ENCODE measurements at places on chromosomes 7 and 10.

- no peak for DNase-seq
Observed at GRCh38 chr7:129780257-129780973, 168.9 kb downstream of the NRF1 start.

DNA sequence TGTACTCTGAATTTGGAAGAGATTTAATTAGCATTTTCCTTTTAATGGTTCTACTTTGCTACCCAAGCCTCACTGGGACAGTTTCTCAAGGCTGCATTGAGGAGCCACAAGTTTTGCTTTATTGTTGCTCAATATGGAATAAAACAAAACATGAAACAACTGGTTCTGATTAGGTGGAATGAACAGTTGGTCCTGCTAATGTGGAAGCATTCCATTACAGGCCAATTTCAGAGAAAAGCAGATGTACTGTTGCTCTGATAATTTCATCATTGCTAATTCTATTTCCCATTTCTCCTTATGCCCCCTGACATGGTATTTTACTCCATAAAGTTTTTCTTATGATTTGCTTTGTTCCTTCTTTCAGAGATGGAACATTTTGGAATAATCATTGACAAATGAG, 66.0 kb upstream of the PAPSS2 start:
- DNase-seq = no peak

- no peak for DNase-seq
Observed at GRCh38 chr7:18144166-18144565, 116.5 kb upstream of the PRPS1L1 start.

DNA sequence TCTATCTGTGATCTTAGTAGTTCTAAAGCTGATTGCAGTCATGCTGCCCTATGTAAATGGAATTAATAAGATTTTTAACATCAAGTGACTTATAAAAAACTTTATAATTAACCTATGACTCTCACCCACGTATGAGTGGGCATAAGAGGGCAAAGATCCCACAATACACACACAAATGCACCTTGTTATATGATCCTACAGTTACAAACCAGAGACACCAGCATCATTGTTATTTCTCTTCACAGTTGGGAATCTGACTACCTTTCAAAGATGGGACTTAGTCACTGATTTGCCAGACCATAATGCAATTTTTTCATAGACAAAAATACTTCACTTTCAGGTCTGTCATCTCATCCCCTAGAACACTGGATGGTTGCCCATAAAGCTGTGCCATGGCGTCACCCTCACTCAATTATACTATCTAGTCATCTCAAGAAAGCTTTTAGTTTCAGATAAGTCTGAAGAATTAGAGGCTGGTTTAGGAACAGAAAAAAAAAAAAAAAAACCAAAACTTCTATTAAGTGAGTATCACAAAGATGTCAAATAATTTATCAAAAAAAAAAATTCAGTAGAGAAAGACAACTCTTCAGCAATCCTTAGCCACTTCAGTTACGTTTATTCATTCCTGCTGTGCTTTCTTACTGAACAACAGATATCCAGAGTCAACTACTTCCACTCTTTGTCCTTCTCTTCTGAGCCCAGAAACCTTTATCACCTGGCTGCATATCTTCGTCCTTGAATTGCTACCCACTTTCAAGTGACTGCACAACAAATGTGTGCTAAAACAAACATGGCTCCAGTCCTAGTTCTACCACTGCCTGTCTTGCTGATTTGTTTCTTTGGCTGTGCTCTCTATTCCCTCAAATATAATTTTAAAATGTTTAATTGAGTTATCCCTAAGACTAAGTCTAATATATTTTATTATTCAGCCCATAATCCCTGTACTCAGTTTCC, 175.0 kb upstream of the CHRM2 start:
- DNase-seq = no peak

- DNase-seq = peak; percentile 72
Observed at GRCh38 chr10:104328896-104329710, 9.2 kb downstream of the ITPRIP start.

DNA sequence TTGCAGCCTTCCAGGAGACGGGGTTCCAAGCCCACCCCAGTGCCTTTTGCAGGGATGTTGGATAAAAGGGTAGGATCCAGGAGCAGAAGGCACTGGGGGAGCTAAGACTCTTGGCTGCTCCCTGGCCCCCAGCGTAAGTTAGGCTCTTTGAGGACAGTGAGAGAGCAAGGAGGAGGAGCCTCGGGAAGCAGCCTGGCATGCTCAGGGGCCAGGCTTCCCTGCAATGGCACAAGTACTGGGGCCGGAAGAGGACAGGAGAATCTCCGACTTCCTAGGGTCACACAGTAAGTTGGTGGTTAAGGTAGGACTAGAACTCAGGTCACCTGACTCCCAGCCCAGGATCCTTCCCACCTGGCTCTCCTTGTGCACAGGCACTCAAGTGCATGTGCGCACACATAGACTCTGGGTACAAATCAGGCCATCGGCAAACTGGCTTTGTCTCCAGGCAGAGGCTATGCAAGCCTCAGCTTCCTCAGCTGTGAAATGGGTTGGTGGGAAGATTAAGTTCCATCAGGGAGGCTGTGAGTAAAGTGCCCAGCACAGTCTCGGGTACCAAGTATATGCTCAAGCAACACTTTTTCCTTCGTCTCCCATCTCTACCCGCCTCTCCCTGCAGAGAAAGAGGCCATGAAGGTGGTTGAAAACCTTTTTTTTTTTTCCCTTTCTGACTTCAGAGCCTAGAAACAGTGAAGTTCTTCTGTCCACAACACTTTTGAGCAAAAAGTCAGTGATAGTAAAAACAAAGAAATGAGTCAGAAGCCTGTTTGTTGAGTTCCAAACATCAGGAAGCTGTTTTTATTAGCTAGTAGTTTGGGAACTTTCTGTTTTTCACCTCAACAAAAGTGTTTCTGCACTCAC, 79.1 kb downstream of the NEURL1 start:
- no peak for DNase-seq

GRCh38 chr7:106344211-106344610, 59.4 kb upstream of the NAMPT start:
- no peak for DNase-seq

DNA sequence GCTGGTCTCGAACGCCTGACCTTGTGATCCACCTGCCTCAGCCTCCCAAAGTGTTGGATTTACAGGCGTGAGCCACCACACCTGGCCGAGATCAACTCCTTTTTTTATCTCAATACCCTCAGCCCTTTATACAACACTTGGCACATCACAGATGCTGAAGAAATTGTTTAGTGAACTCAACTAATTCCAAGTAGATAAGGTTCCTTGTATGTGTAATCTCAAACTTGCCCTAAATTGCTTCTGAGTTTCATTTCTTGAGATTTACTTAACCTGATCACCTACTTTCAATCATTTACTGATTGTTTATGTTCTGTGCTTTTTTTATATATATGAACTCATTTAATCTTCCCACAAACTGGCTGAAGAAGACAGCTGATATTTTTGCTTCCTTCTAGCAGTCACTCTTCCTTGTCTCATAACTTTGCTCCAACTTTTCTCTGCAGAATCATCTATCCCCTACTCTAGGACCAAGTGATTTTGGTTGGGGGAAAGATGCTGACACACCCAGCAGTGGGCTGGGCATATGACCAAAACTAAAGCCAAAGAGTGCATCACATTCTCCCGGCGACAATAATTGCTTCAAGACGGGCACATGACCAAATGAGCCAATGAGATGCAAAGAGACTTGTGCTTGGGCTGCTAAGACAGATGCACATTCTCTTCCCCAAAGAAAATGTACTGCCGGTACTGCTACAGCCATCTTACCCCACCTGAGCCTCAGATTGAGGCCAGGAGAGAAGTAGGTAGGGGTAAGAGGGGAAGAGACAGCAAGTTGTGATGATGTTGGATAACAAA, 40.3 kb upstream of the ARID5B start:
- DNase-seq = no peak

DNA sequence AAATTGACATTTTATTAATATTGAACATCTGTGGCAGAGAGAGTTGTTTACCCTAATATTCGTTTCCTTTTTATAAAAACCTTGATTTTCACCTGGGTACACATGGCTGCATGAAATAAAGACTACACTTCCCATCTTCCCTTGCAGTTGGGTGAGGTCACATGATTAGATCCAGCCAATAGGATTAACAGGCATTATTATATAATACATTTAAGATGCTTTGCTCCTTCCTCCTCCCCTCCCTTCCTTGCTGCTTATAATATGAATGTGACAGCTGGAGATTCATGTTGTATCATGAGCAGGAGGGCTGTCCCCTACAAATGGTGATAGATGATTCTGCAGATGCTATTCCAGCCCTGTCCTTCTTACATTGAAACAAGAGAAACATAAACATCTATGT, 146.6 kb downstream of the SH2D4B start:
- DNase-seq = no peak

DNA sequence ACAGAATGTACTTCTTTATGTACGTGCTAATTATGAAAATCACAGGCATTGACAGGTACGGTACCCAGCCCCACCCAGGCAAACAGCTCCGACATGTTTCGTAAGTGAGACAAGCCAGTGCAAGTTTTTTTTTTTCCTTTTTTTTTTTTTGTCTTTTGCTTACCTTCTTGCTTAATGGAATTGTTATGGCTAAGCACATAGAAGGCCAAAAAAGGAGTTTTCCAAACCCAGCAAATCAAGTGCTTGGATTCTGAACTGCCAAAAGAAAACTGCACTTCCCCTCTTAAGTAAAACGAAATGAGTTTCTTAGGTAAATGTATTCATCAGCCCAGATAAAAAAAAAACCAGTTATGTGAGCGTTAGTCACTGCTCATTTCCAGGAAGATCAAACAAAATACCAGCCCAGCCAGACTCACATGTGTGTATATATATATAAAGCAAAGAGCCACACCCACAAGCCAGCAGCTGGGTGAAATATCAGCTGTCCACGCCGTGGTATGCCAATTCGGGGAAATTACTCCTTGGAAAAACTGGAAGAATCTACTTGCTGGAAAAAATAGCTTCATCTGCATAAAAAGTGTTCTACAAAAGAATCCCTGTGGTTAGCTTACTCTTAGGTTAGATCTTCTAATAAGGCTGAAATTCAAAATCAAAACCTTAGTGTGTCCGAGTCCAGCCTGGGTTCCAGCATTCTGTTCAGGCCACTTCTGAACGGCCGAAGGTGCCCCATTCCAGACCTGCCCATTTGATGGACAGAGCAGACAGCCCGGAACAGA, 8.0 kb downstream of the KLF6 start:
- DNase-seq = peak; percentile 84

GRCh38 chr7:128407751-128408708, 1.8 kb downstream of the IMPDH1 start:
- peak; percentile 32 for DNase-seq

DNA sequence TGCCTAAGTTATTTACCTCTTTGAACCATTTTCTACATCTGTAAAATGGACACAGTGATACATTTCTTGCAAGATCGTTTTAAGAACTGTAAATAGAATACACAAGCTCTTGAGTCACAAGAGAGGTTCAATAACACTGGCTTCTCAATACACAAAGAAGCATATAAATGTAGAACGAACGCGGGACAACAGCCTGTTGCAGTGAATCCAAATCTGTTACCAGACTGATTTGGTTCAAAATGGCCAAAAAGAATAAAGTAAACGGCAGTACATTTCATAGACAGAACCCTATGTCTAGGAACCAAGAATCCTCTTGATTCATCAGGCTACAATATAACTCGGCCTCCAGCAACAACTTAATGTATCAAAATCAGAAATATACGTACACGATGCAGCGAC, 701 bp downstream of the MTPAP start:
- no peak for DNase-seq

DNA sequence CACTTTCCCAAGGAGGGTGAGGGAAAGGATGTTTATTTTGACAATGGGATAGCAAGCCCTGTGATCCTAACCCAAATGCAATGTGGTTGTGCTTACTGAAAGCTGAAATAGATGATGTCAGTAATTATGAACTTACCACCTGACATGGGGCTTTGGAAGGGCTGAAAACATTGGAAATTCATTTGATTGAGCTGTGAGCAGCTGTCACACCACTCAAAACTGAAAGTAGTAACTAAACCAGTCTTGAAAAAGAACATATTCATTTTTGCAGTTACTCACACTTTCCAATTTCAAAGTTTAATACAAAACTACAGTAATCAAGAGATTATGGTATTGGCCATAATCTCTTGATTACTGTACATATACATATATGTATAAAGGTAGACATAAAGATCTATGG, 155.5 kb upstream of the HPS1 start:
- DNase-seq = no peak

DNA sequence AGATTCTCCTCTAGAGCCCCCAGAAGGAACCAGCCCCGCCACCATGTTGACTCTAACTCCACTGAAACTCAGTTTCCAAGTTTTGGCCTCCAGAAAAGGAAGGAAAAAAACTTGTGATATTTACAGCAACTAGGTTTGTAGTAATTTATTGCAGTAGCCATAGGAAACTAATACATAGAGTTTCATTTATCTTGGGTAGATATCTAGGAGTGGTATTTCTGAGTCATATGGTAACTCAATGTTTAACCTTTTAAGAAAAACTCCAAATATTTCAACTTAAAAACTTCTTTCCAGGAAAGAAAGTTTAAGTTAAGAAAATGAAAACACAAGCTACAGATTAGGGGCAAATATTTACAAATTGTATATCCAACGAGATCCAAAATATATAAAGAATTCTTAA, 576.7 kb downstream of the KCNMA1 start:
- DNase-seq = no peak

- no peak for DNase-seq
Observed at GRCh38 chr10:11510736-11511135, 100.7 kb downstream of the USP6NL start.

DNA sequence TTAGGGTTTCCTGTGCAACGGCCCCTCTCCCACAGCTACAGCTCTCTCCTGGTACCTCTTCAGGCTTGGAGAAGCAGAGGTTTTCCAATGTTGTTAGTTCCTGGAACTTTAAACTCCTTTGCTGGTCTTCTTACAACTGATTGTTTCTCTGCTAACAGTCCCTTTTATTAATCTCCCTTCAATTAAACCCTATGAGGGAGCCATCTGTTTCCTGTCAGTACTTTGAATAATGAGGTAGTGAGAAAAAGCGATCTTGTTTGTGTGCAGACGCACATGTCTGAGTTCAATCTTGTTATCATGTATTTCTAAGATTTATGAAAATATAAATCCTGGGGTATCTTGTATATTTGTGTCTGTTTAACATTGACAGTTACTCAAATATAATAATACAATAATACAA, 102.4 kb downstream of the MDFIC start:
- DNase-seq = no peak

- DNase-seq = no peak
Observed at GRCh38 chr7:28941633-28942032, 16.5 kb downstream of the TRIL start.

- DNase-seq = no peak
Observed at GRCh38 chr10:31426401-31426800, 107.4 kb downstream of the ZEB1 start.

DNA sequence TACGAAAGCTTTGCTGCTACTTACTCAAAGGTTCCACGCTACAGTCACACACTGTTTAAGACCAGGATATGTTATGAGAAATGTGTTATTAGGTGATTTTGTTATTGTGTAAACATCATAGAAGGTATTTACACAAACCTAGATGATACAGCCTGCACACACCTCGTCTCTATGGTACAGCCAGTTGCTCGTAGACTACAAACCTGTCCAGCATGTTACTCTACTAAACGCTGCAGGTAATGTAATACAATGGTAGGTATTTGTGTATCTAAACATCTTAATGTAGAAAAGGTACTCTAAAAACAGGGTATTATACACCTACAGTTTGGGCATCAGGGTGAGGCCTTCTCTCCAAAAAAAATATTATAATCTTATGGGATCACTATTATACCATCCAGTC, 181.2 kb downstream of the MYOF start:
- DNase-seq = no peak
